ENCODE measurements at places on chromosomes 5 and 9. TPM values are rescaled to one million over a fixed set of nuclear protein-coding genes. Genes with fewer than 3 reads are reported as not detected.

Gene DYNC2I2
- 58.6 TPM for polyA plus RNA-seq

Gene DUSP1
- polyA plus RNA-seq, result 57.0 TPM

Gene IL7R
- polyA plus RNA-seq, result 0.69 TPM

Gene GFI1B
- 0.57 TPM for polyA plus RNA-seq

Gene CCNI2
- 3.1 TPM for polyA plus RNA-seq

Gene SLC6A18
- polyA plus RNA-seq, result 1.6 TPM

Gene ARAP3
- 19.8 TPM for polyA plus RNA-seq

Gene PLAC8L1
- polyA plus RNA-seq, result 1.00 TPM

Gene CARTPT
- polyA plus RNA-seq, result not detected

DNA sequence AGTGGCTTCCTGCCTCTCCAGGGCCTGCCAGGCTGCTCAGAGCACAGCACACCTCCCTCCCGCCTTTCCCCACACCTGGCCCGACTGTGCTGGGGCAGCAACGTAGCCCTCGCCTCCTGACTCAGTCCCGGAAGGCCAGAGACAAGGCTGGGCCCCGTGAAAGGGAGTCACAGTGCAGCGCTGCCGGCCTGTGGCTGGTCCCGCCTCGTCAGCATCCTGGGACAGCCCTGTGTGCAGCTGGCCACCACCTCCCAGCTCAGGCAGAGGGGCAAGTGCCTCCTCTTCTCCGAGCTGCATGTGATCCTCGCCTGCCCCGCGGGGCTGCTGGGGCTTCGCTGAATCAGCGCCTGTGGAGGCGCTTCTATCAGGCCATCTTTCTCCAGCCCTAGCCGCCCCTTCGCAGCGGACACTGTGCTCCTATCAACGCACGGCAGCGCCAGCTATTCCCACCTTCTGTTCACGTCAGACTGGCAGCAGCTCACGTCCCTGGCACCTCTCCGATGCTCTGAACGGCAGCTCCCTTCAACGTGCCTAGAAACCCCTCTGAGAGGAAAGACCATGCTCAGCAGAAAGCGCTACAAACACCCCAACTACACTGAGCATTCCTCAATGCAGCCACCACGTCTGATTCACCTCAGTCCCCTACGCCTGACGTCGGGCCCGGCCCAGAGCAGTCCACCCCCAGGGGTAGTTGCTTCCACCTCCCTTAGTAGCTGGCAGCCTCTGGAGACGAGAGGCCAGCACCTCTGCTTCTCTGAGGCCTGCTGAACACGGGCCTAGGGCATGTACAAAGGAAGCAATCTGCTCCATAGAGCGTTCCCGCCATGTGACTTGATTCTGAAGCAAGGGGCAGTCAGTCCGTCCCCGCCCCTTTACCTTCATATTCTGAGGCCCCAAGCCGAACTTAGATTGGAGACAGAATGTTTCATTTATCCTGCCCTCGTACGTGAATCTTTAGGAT lies 78.8 kb downstream of the GPR21 start:
- no peak for DNase-seq

DNA sequence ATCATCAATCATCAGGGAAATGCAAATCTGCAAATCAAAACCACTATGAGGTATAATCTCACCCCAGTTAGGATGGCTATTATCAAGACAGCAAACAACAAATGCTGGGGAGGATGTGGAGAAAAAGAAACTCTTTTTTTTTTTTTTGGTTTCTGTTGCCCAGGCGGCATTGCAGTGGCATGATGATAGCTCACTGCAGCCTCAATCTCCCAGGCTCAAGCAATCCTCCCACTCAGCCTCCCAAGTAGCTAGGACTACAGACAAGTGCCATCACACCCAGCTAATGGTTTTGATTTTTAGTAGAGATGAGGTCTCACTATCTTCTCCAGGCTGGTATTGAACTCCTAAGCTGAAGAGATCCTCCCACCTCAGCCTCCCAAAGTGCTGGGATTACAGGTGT lies 5.4 kb upstream of the CNTRL start:
- DNase-seq, result no peak

DNA sequence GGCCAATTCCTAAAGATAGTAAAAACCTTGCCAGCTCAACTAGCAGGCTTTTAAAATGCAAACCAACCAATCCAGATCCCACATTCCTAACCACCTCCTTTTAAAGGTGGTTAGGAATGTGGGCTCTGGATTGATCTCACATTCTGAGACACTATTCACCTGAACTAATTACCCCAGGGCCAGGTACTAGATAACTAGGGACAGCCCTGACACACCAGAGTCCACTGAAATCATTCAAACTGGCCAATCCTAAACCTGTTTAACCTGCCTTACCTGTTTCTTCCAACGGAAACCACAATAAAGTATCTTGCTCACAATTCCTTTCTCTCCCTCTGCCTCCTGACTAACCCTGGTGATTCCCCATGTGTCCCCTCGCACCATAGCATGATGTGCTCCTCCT lies 168.3 kb upstream of the DMAC1 start:
- DNase-seq, result no peak

DNA sequence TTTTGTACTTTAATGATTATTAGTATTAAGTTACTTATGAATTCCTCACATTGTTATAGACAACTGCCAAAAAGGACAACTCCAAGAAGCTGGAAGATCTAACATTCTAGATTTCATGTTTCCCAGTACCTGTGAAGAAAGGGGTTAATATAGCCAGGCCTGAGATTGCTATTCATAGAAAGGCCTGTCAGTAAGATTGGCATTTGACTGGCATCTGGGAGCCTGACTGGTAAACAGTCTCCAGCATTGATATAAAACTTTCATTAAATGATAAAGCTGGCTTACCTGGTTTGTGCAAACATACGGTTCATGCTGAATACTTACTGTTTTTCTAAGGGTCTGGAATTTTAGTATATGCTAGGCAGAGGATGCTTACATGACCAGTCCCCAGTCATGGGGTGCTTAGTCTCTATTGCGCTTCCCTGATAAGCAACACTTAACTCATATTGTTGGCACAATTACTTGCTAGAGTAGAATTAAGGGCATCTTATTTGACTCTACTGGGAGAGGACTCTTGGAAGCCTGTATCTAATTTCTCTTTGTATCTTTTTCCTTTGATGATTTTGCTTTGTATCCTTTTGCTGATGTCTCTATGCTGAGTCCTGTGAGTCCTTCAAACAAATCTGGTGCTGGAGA lies 340.4 kb upstream of the SEMA6A start:
- no peak for DNase-seq

DNA sequence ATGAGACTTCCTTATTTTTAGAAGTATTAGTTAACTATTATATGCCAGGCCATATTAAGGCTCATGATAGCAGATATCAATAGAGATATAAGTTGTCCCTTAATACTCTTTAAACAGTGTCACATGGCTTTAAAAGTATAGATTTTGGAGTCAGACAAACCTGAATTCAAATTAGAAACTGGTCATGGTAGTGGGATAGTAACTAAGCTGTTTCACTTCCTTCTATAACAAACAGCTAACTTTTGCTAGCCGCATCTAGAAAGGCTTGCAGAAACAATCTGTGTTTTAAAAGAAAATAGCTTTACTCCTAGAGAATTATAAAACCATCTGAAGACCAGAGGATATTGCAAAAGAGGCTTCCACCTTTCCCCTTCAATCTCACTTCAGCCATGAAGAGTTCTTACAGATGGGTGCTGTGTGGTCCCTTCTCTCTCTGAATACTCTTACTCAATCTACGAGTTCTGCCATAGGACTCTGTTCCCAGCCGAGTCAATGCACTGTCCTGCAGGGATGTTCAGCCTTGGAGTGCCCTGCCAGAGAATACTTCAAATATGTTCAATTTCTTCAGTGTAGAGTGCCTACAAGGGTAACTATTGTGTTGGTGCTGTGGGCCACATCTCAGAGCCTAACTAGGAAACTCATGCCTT lies 810.2 kb downstream of the EFNA5 start:
- DNase-seq, result no peak

DNA sequence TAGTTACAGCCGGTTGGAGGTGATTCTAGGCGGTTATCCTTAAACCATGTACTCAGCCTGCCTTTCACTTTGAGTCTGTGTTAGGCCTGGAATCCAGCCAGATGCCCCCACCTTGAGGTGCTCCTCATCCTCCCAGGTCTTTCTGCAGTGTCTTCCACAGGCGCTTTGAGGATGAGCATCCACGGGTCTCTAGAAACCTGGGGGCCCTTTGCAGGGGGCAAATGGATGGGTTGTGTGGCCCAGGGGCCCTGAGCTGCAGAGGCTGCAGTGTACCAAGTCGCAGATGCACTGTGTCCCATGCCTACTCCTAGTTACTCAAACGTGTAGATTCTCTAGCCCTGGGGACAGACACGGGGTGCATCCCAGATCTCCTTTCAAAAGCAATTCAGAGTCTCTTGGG lies 242.1 kb upstream of the IRX1 start:
- DNase-seq, result no peak

- no peak for DNase-seq
Observed at GRCh38 chr5:82522897-82523296, 244.7 kb upstream of the RPS23 start.

DNA sequence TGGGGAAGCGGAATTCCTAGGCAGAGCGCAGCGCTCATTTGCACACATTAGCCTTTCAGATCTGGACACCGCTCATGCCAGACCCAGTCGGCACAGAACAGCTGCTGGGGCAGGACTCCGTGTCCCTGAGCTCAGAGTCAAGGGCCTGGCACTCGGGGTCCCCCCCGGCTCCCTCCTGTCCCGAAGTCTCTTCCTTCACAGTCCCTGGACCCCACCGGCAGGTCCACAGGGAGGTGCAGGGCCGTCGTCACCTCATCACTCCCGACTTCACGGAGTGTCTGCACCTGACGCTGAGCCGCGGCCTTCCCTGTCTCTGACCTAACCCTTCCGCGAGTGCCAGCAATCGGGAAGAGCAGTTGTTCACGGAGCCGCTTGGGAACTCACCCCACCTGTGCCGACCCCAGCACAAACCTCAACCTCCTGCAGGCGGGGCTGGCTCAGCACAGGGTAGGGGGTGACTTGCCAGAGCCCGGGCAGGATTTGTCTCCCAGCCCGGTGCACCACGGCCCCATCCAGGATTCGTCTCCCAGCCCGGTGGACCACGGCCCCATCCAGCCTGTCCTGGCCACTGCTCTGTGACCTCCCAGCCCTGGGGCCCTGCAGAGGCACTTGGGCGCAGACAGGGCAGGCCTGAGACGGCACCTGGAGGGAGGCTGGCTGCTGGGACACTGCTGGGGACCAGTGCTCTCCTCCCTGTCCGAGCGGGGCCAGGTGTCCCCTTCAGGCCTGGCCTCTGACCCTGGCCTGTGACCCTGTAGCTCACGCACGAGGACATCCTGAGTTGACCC lies 9.9 kb upstream of the SLC9A3 start:
- DNase-seq, result no peak

GRCh38 chr9:107907255-107907654 lies 417.7 kb upstream of the KLF4 start:
- no peak for DNase-seq

DNA sequence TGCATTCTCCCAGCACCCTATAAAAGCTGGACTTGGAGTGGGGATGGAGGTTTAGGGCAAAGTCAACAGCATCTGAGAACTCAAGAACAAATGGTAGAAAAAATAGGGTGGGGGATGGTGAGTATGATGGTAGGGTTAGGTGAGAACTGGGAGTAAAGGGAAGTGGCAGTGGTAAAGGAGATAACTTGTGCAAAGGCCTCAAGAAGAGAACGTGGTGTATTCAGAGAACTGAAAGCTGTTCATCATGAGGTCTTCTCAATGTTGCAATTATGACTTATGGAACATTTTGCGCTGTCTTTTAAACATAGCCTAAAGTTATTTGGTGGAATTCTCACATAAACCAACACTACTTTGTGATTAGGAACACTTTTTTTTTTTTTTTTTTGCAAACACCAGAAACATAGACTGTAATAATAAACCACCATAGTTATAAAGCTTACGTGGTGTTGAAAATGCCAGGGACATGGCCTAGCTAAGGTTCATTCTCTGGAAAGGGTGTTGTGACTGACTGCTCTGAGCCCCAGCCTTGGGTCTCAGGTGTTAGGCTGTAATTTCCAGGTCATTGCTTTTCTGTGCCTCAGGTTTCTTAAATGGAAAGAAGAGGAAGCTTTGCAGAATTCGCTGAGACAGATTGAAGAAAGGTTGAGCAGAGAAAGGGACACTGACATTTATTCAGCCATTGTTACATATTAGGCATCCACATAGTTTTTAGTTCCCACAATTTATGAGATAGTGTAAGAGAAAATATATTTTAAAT lies 19.2 kb upstream of the TXNDC8 start:
- no peak for DNase-seq

DNA sequence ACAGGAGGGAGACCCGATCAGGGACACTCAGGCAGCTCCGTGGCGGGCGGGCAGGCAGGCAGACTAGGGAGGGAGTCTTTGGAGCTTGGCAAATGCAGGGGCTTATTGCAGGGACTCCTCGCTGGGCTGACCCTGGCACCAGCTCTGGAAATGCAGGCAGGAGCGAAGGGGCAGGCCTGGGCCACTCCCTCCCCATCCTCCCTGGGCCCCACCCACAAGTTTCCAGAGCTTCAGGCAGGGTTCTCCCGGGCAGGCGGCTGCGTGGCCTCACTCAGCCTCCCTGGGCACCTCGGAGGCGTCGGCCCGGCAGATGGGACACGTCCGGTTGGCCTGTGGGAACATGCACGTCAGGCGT lies 8.5 kb downstream of the RNF44 start:
- DNase-seq, result no peak

DNA sequence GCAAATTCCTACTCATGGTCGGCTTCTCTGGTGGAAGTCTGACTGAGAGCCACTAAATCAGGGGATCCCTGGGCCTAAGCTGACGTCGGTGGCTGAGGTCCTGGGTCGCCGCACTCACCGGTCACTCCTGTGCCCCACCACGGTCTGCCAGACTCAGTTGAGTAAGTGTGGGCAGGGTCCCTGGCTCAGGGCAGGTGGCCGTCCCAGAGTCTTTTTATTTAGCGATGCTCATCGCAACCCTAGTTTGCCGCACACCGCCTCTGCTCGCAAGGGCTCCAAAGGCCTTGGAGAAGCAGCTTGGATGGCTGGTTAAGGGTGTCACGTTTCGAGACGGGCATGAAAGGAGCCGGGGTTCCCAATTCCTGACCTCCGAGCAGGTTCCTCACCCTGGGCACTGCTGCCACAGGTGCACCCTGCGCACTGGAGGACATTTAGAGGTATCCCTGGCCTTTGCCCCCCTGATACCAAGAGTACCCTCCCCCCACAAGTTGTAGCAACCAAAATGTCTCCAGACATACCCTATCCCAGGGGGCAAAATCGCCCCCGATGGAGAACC lies 59.9 kb downstream of the NSUN2 start:
- no peak for DNase-seq

Data from right renal pelvis (tissue), 4 donors.